Common myeloid progenitor, CD34-positive (primary cell): ENCODE measurements at places on chromosomes 6 and 20.

DNA sequence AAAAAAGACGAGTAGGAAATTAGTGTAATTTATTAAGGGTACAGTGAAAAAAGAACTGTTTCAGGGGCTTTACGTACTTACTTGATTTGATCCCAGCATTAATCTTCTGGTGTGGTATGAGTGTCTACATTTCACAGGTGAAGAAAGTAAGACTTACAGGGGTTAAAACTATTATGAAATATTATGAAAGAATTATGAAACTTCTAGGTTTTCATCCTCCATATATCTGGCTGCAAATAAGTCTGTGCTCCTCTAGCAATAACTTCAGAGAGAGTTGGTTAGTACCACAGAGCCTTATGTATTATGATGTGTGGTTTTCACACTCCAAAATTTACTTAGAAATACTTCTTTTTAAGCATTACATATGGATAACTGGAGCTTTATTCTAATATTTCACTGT lies 41.9 kb downstream of the ZFAND3 start:
- no peak for DNase-seq

DNA sequence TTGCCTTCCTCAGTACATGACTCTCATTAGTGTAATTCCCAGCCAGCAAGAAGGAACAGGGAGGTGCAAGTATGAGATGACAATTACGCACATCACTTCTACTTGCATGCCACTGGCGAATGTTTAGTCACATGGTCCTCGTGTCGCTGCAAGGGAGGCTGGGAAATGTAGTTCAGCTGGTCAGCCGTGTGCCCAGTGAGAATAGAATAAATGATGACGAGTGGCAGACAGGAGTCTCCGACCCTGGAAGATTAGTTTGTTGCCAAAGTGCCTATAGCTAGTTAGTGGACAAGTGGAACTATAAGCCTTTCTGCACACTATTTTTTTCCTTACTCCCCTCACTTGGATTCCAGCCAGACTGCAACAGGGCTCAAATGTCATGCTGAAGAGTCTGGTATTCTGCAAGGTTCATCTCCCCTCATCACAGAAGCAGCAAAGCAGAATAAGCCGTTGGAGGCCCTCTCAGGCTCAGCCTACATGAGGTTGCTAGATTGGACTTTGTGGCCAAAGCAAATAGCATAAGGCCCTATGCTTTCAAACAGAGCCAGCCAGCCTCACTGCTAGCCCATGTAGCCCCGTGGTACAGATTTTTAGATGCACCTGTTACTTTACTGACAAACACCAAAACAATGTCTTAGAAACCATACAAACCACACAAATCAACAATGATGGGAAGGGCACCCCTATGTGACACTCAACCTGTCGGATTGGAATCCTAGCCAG lies 9.7 kb downstream of the LINC00237 start:
- DNase-seq = no peak

GRCh38 chr6:130961148-130961547 lies 101.9 kb downstream of the EPB41L2 start:
- no peak for DNase-seq

DNA sequence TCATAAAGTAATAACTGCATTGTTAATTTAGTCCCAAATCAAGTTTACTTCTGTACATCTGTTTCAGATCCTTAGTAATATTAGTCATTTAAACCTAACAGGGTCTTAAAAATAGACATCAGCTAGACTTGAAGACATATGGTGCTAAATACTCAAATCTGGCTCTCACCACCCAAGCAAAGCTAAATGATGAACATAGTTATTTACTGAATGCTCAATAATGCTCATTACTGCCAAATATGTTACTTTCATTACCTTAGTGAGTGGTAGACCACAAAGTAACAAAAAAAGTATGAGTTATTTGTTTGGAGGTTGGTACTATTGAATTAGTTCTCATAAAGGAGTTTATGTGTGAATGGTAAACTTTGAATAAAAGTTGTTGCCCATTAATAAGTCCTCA lies 502.1 kb downstream of the PKHD1 start:
- no peak for DNase-seq

DNA sequence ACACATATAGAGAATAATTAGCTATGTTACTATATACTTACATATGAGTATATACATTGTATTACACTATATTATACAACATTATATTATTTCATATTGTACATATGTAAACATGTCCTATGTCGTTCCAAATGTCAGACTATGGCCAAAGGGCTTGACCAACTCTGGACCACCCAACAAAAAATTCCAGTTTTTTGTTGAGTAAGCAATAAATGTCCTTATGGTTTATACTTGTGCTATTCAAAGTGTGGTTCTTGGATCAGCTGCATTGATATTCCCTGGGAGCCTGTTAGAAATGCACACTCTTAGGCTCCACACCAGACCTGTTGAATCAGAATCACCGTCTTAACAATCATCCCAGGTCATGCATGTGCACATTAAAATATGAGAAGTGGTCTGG lies 225.4 kb upstream of the ZFP64 start:
- no peak for DNase-seq

DNA sequence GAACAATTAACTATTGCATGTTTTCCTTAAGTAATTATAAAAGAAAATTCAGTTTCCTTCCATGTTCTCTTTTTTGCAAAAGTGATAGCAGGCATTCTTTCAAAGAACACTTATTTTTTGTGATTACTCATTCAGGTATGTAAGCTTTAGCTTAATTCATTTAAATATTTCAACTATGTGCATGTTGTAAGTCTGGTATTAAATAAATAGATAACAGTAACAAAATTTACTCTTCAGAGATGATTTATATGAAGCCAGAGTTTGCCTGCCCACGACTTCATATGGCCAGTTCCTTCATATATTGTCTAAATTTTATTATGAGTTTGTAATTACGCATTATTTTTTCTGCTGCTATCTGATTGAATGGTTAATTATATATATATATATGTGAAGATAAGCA lies 110.9 kb downstream of the ADGRG6 start:
- DNase-seq = no peak

- DNase-seq = no peak
Measured at GRCh38 chr6:40630051-40630450, 42.9 kb upstream of the LRFN2 start.

GRCh38 chr20:13683833-13684232 lies 45.1 kb upstream of the TASP1 start:
- no peak for DNase-seq

DNA sequence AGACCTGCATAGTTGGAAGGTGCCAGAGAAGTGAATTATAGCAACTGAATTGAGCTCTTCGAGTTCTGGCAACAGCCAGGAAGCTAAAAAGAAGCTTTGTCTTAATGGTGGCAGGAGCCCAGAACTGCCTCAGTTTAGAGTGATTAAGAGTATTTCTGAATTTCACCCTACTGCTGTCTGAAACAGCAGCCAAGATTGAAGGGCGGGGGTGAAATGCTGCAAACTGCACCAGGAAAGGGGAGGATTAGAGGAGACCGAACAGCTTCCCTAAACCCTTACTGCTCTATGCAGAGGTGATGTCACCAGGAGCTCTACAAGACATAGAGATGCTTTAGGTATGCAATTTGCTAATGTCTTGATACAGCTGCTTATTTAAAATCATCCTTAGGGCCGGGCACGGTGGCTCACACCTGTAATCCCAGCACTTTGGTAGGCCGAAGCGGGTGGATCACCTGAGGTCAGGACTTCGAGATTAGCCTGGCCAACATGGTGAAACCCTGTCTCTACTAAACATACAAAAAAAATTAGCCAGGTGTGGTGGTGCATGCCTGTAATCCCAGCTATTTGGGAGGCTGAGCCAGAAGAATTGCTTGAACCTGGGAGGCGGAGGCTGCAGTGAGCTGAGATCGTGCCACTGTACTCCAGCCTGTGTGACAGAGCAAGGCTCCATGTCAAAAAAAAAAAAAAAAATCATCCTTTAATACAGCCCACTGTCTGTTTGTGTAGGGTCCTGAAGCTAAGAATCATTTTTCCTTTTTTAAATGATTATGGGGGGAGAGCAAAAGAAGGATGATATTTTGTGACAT lies 91.7 kb upstream of the IYD start:
- DNase-seq = no peak

DNA sequence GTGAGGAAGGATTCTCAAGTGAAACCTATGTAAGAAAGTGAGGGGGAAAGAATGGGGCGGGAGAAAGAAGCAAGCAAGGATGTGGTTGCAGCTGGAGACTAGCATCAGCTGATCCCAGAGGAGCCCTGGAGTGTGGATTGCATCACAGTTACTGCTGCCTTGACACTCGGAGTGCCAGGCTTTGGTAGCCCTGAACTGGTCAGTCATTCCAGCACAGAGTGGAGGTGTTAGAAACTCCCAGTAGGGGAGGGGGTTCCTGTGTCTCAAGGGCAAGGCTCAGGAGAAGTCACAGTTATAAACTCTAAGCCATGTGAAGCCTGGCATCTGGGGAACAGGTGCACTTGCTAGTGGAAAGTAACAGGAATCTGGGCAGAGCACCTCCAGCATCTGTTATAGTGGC lies 23.5 kb downstream of the SNAP25 start:
- DNase-seq = no peak

GRCh38 chr6:48111143-48111506 lies at the start of gene PTCHD4:
Gene PTCHD4, minus strand, starts transcription at chr6:48111197. Its CDS starts 42,240 bp downstream, at chr6:48068957.
- no peak for DNase-seq

DNA sequence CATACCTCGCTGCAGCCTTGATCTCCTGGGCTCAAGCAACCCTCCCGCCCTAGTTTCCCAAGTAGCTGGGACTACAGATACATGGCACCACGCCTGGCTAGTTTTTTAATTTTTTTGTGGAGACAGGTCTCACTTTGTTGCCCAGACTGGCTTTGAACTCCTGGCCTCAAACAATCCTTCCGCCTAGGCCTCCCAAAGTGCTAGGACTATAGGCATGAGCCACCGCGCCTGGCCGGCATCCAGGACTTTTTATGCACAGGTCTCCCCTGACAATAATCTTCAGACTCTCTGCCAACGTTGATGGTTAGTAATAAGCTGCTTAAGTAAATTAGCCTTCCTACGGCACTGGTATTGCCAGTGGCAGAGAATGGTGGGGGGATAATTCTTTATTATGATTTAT lies 110.5 kb upstream of the MTHFD1L start:
- no peak for DNase-seq

GRCh38 chr6:157880534-157880933 lies 57.5 kb downstream of the SNX9 start:
- no peak for DNase-seq

- DNase-seq = no peak
Measured at GRCh38 chr6:27052731-27053082, 194.8 kb upstream of the PRSS16 start.
